ENCODE measurements at places on chromosomes 11 and 22.

DNA sequence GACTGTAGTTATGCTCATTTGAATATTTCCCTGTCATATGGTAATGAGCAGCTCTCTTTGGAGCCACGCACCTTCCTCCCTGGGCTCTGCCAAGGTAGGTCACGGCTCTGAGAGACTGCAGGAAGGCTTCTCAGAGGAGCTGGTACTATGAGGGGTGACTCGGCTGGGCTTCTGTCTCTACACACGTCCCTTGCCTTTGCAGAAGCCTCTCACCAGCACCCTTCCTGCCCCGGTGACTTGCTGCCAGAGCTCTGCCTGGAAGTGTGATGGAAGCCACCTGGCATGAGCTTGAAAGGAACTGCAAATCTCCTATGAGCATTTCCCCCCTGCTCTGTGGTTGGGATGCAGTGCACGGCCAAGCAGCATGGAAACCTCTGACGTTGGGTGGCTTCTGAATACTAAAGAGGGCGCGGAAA is 74.2 kb downstream of the KIRREL3 start:
- no peak for DNase-seq

DNA sequence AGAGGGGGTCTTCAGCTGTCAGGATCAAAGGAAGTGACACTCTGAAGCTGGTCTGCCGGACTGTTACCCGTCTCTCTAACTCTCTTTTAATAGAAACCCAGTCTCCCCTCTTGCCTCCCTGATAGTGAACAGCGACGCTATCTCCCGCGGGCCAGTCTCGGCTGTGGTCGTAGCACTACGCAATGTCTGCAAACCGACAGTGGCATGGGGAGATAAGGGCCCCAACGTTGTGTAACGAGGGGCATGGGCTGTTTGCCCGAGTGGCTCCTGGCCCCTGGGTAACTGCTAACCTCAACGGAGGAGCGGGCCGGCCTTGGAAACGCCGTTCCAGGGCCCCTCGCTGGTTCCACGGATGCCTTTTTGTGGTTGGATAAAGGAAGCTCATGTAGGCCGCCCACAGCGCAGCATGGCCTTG is 23.3 kb downstream of the ZBTB16 start:
- no peak for DNase-seq

DNA sequence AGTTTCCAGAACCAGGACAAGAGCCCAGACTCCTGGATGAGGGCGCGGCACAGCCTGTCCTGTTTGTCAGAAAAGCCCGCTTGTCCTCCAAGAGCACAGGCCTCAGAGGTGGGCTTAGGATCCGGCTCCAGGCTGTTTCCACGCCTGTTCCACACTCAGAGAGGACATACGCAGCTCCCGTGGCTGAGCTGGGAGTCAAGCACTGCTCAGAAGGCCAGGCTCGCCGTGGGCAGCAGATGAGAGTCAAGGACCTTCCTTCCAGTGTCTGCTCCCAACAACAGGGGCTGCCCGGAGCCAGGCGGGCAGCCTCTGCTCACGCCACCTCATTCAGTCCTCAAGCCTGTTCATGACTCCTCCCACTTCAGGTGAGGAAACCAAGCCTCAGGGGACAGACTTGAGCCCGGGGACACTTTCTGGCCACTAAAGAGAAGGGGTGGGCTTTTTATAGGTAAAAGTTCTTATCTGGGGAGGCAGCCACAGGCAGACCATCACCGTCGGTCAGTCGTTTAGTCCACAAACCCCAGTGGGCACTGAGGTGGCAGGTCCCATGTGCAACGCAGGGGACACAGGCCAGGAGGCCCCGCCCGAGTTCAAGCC is 3.8 kb downstream of the CYB5R3 start:
- DNase-seq = no peak

DNA sequence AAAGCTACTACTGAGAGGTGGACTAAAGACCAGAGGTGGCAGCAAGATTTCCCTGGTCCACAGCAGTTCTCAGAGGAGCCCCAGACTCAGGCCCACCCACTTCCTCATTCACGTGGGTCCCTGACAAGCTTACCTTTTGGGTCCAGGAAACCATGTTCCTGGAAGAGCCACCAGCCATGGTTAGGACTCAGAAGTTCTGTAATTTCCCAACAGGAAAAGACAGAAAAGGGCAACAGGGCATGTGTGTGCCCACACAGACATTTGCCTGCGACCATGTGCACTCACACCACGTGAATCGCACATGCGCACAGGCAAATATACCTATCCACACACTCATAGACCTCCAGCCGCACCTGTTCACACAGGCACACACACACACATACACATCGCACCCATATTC is 42.9 kb downstream of the LRRC32 start:
- DNase-seq = no peak

- DNase-seq = no peak
These were observed 14.8 kb downstream of the PLAAT3 start for GRCh38 chr11:63599211-63600122.

- no peak for DNase-seq
These were observed 592.0 kb downstream of the BRD1 start for GRCh38 chr22:49235463-49236300.

GRCh38 chr11:56750190-56750589 is 1.7 kb upstream of the OR9G4 start:
- no peak for DNase-seq

DNA sequence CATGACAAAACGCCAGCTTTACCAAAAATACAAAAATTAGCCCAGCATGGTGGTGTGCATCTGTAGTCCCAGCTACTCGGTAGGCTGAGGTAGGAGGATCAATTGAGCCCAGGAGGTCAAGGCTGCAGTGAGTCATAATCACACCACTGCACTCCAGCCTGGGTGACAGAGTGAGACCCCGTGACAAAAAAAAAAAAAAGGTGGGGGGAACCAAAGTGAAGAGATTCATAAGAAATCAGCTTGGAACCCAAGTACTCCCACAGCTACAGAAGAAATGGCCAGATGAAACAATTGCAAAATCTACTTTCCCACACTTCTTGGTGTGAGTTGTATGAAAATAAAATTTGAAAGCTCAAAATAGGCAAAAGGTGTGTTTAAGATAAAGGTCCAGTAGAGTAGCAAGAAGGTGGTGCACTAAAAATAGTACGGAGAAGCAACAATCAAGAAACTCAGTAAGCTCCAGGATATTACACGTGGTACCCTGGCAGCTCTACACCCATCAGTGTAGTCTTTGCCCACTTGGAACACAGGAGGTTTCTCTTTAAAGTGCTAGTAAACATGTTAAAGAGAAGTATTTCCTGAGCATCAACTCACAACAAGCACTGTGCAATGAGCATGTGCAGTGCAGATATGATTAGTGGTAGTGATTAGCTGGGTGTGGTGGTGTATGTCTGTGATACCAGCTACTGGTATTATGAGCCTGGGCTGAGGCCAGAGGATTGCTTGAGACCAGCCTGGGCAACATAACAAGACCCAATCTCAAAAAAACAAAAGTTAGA is 5.3 kb downstream of the HARBI1 start:
- no peak for DNase-seq

DNA sequence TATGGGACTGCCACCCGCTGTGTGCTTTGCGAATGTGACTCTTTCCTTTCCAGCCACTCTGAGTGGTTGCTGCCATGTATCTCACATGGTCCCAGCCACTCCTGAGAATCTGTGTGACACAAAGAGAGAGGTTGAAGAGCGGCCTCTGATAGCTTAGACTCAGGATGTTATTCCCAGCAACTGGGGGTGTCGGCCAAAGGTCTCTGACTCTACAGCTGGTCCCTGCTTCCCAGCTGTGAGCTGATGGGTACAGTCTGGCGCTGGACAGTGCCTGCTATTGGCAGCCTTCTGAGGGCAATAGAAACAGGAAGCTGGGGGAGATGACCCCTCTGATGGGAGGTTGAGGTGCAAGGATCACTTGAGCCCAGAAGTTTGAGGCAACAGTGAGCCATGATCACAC is 105.1 kb downstream of the RRAS2 start:
- no peak for DNase-seq

- no peak for DNase-seq
These were observed 6.4 kb downstream of the DGKZ start for GRCh38 chr11:46353698-46354097.

DNA sequence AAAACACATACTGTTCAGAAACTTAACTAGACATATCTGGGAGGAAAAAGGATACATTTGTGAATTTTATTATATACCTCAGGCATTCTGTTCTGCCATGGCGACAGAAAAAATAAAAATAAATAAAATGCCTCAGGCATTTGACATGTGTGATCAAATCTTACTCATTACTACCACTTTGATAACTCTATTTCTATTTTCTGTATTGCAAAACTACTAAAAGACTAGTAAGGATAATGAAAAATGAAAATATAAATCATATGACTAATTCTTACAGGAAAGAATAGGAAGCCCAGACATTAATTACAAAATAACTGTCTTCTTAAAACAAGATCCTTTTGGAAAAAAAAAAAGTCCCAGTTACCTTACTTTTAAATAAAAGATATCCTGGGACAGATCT is 5.3 kb downstream of the PICALM start:
- no peak for DNase-seq

GRCh38 chr22:23220485-23221350 is 40.4 kb downstream of the BCR start:
- DNase-seq = no peak

GRCh38 chr11:133064152-133064877 is 468.0 kb downstream of the OPCML start:
- DNase-seq = no peak

DNA sequence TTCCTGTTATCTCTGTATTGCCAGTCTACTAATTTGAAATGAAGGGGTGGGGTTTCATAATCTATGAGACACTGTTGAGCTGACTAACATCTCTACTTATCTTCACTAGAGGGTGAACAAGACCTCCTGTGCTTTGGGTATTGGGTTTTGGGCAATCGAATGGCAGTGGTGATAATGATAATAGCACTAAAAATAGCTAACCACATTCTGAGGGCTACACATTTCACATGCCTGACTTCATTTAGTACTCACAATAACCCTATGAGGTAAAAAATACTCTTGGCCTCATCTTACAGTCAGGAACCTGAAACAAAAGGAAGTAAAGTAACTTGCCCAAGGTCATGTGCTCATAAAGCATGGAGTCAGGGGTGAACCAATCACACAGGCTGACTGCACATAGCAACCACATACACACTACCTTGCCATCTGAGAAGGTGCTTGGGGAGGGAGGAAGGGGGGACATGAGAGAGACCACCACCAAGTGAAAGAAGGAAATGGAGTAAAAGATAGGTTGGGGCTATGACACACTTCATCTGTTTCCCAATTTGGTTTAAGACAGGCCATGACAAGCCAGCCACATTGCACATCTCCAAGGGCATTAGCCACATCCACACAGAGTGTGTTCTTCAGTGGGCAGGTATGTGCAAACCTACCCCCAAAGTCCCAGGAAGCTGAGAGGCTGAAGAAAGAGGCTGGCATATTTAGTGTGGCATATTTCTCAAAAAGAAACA is 387.6 kb upstream of the DDI1 start:
- DNase-seq = no peak

DNA sequence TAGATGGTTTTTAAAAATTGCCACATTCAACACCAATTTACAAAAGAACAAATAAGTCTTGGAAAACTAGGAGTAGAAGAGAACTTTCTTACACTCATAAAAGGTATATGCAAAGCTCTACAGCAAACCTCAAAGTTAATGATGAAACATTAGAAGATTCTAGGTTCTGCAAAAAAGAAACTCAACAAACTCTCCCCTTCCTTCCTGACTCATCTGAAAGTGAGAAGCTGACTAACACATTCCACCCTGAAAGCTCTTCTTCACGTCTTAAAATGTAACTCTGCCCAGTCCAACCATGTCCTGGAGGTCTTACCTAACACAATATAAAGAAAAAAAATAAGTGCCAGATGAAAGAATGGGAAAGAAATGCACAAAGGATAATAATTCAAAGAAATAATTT is 218.9 kb upstream of the ISX start:
- DNase-seq = no peak

DNA sequence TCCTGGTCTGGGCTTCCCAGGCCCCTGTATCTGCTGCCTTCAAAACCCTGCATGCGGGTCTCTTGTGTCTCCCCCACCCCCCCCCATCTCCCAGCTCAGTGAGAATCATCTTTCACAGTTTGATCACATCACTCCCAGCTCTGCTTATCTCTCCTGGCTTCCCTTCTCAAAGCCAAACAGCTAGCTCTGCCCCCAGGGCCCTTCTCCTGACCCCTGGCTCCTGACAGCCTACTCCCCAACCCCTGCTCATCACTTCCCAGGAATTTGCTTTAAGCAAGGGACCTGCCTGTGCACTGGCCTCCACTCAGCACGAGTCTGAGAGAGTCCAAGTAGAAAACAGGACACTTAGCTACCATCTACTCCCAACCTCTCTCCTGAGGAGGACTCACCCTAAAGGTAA is 342.7 kb downstream of the TENM4 start:
- no peak for DNase-seq

DNA sequence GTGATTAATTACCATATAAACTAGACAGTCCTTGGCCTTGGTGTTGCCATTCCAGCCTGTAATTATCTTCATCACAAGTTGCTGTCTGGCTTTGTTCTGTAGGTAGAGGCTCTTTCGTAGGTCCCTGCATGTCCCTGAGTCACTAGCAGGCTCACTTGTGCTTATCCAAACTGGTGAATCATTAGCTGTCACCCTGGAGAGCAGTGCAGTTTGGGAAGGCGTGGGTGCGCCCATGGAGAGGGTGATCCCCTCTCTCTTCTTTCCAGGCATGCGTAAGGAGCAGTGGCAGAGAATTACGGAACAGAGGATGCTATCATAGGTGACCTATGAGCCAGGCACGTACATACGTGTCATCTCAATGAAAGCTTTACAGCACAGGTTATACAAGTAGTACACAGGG is 11.0 kb upstream of the EHF start:
- DNase-seq = no peak

DNA sequence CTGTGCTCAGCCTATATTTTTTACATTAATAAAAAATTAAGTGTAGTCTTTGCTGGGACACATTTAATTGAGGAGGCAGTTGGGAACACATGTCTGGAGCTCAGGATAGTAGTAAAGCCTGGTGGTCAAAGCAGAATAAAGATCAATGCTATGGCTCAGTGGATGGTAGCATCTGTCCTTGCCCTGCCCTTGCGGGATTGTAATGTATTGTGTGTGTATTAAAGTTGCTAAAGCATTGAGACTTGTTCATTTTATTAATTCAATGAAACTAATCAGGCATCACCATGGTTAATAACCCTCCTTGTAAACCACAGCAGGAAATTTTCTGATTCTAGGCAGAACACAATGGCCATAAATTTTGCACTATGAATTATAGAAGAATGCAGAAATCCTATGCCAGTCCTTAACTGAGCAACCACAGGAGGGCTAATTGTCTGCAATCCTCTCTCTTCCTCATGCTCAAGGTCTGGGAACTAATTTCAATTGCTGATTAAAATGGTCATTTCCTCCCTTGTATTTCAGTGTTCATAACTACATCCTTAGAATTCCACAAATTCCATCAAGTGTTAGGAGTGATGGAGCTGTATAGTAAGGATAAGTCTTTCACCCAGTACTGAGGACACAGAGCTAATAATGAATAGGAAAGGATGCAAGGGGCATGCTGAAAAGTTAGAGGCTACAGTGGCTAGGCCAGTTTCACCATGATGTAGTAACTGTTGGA is 403.2 kb upstream of the DDI1 start:
- no peak for DNase-seq

All from naive thymus-derived CD4-positive, alpha-beta T cell (primary cell).